SJSA1 (cell line): ENCODE measurements at places on chromosomes 13 and 19.
A peak's percentile ranks its signal among the peaks of the same experiment; 100 is the strongest.

GRCh38 chr19:42286349-42287016, 15.4 kb upstream of the PRR19 start:
- no peak for DNase-seq

DNA sequence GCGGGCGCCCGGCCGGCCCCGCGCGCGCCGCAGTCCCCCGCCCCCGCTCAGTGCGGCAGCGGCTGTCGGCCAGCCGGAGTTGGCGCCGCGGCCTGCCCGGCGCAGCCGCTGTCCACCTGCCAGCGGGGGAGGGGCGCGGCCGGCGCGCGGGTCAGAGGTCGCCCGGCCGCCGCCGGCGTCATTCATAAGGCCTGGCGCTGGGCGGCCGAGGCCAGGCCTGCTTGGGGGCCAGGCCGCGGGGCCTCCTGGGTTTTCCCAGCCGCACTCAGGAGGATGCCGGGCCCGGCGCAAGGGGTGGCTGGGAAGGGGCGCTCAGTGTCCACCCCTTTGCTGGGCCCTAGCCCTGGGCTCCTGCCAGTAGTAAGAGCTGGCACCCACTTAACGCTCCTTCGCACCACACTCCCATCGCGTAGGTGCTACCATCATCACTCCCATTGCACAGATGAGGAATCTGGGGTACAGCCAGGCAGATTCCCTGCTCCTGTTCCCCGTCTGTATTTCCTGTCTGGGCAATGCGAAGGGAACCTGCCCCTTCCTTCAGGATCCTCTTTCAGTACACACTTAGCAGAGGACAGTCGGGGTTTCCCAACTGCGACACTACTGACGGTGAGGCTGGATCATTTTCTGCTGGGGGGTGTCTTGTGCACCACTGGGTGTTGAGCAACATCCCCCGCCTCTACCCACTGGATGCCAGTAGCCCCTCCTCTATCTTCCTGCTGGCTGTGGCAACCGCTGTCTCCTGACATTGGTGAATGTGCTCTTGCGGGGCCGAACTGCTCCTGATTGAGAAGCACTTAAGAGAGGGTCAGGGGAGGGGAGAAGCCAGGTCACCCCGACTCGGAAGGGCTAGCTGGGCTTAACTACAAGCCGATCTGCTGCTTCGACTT, 846 bp upstream of the PRKACA start:
- peak; percentile 31 for DNase-seq

DNA sequence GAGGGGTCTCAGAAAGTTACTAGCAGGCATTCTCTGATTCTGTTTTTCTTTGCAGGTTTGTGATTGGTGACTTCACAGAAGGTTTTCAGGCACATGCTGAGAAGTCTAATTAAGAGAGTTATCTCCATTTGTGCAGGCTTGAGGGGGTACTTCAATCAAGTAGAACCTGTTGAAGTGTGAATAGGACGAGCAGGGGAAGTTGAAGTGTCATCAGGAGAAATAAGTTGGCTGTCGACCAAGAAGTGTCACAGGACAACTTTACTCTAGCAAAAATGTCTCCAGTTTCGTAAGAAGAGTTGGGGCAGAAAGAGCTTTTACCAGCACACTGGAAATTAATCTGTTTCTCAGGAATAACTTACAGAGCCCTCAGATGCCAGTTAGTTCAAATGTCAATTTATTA, 576.5 kb upstream of the SLITRK5 start:
- no peak for DNase-seq

GRCh38 chr19:47758443-47758804, 13.1 kb downstream of the NOP53 start:
- no peak for DNase-seq

GRCh38 chr13:107450431-107450830, 764.9 kb downstream of the LIG4 start:
- DNase-seq: no peak

GRCh38 chr19:38683393-38684077, 36.1 kb downstream of the ACTN4 start:
- peak; percentile 94 for DNase-seq

DNA sequence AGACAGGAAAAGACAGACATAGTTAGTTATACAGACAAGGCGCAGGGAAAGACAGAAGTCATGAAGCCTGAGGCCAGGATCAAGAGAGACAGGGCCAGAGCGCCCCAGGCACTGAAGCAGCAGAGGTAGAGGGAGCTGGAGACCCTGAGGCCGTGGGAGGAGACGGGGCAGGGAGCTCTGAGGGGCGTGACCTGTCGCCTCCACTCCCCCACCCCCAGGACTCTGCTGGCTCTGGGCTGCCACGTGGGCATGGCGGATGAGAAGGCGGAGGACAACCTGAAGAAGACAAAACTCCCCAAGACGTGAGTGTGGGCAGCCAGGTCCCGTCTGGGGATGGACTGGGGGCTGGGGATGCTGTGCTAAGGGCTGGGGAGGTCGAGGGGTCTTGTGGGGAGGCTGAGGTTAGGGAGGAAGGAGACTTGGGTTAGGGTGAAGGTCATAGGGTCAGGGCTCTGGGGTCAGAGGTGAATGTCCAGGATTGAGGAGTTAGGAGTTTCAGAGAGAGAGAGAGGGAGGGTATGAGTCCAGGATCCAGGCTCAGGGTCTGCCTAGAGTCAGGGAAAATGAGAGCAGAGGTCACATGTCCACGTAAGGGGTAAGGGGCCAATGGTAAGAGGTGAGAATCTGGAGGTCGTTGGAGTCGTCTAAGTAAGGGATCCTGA, 31.1 kb downstream of the RYR1 start:
- DNase-seq: no peak

GRCh38 chr13:25468325-25469168, 96.8 kb downstream of the ATP8A2 start:
- DNase-seq: no peak

DNA sequence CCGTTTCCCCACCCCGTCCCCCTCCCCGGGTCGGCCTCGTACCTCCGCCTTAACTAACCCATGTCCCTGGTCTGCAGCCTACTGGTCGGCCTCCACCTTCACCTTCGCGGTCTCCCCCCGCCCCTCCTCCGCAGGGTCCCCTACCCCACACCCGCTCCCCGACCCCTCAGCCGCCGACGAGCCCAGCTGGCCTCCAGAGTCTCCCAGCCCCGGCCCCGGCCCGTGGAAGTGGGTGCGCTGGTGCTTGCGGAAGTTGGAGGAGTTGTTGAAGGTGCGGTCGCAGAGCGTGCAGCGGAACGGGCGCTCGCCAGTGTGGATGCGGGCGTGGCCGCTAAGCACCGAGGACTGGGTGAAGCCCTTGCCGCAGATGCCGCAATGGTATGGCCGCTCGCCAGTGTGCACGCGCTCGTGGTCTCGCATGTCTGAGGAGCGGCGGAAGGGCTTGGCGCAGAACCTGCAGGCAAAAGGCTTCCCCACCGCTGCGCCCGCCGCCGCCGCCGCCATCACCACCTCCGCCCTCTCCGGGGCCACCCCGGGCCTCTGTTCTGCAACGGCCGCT, 2.6 kb downstream of the ZNF784 start:
- no peak for DNase-seq

DNA sequence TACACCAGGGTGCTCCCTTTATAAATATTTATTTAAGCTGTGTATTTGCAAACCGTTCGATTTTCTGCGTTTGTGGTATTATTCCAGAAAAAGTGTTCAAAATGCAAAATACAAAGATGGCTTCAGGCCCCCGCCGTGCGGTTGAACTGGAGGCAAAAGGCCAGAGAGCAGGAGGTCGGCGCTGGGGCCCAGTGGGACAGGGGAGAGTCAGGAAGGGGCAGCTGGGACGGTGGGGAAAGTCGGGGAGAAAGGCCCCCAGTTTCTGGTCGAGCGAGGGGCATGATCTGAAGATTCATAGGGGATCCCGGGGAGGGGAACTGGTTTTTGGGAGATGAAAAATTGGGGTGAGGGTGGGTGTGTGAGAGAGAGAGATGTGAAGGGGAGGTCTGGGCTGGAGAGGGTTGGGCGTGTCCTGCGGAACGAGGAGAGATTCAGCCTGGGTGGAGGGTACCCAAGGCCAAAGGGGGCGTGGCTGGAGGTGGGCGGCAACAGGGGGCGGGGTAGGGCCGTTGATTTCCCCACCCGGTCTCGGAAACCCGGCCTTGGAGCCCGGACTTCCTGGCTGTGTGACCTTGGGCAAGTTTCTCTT, 678 bp downstream of the ISOC2 start:
- peak; percentile 78 for DNase-seq

DNA sequence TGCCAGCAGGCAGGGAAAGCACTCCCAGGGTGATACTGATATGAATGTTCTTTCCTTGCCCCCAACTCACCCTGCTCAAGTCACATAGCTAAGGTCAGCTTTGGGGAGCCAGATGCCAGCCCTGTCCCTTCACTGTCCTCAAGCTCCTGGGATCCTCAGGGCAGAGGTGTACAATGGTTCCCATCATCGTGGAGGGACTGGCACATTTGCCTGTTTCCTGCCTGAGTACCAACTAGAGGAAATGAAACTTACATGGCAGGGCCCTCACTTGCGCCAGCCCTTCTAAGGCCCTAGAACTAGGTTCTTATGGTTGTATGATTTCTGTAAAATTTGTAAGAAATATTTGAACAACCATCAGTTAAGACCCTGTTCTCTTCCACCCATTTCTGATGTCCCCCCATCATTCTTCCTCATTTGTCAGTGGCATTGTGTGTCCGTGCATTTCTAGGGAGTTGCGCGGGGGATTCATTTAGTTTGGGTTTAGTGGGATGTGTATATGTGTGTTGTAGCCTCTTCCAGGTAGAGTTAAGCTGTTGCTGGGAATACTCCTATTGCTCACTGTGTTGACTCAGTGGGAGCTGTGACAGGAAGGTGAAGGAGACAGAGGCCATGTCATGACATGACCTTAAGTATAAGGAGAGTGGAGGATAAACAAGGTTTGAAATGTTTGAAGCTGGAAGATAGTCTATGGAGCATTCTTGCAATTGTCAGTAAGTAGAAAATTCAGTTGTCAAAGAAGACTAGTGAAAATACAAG, 41.3 kb upstream of the RCBTB2 start:
- DNase-seq: no peak

- DNase-seq: peak; percentile 52
Observed at GRCh38 chr19:15299568-15300409, 32.5 kb downstream of the BRD4 start.
